ENCODE measurements at places on chromosomes 1 and 21.

DNA sequence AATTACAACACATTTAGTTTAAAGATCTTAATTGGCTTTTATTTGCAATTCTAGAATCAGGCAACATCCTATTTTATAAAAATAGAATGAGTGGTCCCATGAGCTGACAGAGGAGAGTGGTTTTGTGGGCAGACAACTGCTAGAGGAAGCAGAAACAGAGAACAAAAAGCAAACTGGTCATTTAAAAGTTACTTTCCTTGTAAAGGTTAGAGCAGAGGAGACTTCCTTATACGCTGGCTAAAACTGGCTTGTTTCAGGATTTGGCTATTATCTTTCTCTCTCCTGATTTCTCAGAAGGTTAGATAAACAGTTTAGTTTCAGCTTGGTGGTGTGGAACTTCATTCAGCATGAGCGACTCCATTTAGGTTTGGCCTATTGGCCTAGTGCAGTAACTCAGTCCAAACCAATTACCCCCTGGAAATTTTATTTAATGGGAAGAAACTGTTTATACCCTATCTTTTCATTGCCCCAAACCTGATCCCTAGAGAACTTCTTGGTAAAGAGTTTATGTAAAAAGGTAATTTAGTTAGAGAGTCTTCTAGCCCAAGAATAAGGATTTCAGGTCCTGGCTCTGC is 32.2 kb upstream of the IL20 start:
- no peak for DNase-seq

GRCh38 chr21:46000182-46000730 is 18.7 kb downstream of the COL6A1 start:
- DNase-seq, result no peak

DNA sequence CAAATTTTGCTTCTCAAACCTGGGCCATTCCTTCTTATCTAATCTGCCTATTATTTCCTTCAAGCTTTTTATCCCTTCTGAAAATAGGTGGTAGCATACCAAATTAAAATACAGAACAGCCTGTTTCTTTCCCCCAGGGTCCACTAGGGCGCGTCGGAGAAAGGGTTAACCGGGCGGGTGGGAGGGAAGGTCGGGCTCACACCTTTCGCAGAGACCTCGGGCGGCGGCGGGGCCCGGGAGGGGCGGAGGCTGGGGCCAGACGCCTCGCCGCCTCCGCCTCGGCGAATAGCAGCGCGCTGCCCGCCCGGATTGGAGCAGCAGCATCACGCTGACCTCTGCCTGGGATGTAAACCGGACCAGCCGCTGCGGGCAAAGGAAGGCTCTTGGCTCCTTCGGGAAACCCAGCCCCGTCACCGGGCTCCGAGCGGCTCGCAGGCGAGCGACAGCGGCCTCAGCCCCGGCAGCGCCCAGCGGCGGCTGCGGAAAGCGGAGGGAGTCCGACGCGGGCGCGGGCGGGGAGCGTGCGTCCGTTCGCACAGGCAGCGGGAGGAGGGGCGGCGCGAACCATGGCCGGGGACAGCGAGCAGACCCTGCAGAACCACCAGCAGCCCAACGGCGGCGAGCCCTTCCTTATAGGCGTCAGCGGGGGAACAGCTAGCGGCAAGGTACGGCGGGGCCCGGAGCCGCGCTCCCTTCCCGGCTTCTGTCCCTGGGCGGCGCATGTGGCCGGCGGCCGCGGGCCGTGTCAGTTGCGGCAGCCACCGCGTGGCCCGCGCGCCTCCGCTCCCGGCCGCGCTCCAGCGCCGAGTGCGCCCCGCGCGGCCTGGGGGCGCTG is at the start of gene UCK2:
TSS of gene UCK2 (plus strand) at position 347 of the 835 bp plus-strand sequence. CDS start at position 567, 220 bp downstream.
- DNase-seq, result peak; percentile 58

DNA sequence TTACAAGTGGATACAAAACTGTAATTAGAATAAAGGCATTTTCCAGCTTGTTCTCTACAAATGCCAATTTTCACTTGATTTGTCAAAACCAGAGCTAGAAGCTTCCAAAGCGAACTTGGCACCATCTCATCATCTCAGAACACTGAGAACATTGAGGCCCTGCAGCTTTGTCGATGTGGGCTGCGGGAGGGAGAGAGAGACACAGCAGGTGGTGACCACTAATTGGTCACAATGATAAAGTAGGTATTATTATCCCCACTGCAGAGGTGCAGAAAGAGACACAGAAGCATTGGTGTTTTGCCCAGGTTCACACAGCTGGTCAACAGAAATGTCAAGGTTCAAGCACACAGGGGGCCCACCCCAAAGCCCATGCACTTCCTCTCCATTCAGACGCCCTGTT is 72.2 kb upstream of the KRTAP19-8 start:
- no peak for DNase-seq

- DNase-seq, result no peak
These were observed 48.0 kb downstream of the URB2 start for GRCh38 chr1:229674042-229674441.

GRCh38 chr21:37348664-37349063 is 17.9 kb upstream of the DYRK1A start:
- no peak for DNase-seq

- no peak for DNase-seq
These were observed 93.0 kb downstream of the NUF2 start for GRCh38 chr1:163414778-163415177.

- DNase-seq, result no peak
These were observed 33.7 kb downstream of the CDCA8 start for GRCh38 chr1:37725851-37726613.

- no peak for DNase-seq
These were observed 8.7 kb downstream of the TIE1 start for GRCh38 chr1:43309405-43310025.

DNA sequence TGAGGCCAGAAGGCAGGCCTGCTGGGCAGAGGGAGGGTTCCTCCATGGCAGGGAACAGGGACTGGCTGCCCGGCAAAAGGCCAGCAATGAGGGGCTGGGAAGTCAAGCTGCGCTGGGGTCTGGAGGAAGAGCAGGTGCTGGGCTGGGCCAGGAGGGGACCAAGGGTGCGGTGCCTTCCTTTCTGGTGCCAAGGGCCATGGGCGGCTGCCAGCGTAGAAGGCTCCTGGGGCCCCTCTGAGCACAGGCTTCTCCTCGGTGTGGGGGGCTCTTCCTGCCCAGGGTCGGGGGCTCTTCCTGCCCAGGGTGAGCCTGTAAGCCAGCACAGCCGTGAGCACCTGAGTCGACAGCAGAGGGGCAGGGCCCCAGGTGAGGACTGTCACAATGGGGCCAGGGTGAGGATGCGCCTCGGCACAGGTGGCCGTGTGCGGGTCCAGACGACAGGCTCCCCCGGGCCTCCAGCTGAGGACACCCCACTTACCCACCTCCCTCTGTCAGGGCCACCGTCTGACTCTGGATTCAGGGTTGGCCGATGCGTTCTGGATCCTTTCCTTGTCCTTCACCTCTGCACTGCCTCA is 10.7 kb upstream of the DNMT3L start:
- DNase-seq, result no peak

DNA sequence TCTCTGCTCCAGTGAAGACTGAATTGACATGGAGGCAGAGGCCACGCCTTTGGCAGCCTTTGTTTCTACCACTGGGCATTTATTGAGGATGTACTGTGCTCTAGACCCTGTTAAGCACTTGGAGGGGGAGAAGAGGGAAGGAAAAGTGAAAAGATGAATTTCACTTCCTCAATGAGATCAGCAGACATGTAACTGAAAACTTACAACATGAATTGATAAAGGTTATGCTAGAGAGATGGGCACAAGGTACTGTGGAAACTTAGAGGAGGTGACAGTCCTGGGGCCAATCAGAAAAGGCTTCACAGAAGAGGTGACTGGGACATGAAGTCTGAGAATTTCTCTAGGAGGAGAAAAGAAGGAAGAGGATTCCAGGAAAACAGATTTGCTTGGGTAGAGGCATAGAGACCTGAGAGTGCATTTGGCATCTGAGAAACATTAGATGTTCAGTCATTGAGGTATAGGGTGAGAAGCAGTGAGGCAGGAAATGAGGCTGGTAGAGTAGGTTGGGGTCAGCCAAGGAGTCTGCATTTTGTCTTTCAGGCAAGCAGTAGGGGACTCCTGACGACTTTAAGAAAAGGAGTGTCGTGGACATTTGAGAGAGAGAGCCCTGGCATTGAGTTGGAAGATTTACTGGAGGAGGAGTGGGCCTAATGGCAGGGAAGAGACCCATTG is 113.0 kb downstream of the SYT2 start:
- DNase-seq, result no peak

DNA sequence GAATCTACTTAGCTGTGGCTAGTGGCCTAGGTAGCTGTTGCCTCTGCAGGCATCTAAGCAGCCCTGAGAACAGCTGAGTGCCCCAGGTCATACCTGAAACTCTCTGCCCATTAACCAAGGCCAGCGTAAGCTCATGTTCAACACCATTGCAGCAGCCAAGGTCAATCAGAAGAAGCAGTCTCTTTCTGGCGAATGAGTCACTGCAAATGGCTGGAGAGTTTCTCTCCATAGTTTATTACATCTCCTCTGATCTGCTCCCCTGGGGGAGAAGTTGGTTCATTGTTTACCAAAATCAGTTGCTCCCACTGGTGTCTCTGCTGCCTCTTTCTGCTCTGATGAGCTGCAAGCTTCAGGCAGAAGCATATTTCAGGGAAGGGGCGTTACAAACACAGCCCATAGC is 6.9 kb upstream of the BCL9 start:
- no peak for DNase-seq

GRCh38 chr1:236687273-236687672 is 974 bp downstream of the ACTN2 start:
- no peak for DNase-seq

GRCh38 chr1:147745271-147745670 is 15.1 kb downstream of the GJA5 start:
- no peak for DNase-seq

DNA sequence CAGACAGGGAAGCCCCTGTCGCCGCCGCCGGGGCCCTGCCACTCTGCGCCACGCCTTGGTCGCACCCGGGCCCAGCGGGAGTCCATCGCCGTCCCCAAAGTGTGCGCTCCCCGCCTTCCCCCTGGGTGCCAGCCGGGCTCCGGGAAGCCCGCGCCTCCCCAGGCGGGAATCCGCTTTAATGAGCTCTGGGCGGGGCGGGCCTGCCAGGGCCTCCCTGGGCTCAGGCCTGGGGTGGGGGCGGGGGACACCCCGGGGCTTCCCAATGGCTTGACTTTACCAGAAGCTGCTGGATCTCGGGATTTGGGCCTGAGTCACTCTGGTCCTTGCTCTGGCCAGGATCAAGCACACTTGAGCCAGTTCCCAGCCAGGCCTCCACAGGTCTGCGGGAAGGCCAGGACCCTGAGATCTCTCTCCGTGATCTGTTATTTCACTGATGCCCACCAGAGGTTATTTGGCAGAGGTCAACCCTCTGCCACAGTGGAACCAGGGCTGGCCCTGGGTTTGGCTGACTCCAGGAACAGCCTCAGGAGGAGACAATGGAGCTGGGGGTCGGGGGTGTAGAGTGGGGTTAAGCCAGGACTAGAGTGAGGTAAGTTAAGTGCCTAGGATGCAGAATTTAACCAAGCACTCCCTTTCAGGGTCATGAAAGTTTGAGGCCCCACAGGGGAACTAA is 178.4 kb upstream of the EDN2 start:
- DNase-seq, result no peak

DNA sequence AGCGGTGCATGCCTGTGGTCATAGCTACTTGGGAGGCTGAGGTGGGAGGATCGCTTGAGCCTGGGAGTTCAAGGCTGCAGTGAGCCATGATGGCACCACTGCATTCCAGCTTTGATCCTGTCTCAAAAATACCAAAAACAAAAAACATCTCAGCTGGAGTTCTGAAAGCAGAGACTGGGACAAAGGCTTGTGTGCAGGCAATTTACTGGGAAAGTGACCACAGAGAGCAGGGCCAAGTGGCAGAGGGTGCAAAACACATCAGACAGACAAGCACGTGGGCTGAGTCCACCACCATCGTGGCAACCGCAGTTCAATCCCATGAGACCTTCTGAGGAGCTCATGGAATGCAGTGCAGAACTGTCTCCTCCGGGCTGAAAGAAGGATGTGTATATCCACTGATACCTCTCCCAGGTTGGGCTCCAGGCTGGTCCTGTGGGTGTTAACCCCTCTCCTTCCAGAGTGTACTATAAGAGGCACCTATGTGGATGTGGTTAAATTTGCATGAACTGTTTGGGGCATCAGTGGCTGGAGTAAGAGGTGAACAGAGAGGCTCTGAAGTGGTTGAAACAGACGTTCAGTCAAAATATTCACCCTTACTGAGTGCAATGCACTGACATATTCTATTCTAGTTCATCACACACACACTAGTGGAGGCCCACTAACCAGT is 10.8 kb downstream of the PIGP start:
- no peak for DNase-seq

DNA sequence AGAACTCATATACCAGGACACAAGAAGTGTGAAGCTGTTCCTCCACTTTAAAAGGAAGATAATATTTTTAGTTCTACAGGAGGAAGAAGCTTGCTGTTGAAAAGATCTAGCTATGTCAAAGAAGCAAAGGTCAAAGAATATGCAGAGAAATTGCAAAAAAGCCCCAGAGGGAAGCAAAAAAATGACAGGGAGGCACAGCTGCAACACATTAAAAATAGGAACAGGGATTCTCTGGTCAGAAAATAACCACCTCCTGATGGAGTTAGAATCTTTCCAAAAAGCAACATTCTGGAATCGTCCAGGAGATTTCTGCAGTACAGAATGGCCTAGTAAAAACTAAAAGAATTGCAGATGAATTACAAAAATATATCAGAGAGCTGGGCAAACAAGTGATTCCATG is 238.9 kb upstream of the PRMT6 start:
- no peak for DNase-seq

DNA sequence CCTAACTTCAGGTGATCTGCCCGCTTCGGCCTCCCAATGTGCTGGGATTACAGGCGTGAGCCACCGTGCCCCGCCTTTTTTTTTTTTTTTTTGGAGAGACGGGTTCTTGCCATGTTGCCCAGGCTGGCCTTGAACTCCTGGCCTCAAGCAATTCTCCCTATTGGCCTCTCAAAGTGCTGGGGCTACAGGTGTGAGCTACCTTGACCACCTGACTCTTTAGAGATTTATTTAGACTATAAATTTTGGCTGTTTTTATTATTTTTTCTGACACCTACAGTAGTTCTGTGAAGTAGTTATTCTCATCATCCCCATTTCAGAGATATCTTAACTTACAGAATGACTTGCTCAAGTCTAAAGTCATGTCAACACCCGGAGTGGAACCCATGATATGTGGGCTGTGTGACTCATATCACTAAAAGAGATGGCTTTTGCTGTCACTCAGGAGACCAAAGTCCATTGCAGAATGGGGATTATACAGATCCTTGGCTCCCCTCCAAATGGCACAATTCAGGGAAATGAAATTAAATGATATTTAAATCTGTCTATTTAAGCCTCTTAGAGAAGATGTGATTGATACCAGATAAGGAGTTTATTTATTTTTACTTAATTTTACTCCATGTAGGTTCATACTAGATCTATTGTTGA is 93.2 kb downstream of the CTH start:
- no peak for DNase-seq

Measured in stimulated activated CD4-positive, alpha-beta T cell treated with anti-CD3 and anti-CD28 coated beads, Interleukin-2, amount 100 ng/mL, for 48 hours (primary cell).